Fibroblast of skin of abdomen (primary cell): ENCODE measurements at places on chromosomes 4 and X.

DNA sequence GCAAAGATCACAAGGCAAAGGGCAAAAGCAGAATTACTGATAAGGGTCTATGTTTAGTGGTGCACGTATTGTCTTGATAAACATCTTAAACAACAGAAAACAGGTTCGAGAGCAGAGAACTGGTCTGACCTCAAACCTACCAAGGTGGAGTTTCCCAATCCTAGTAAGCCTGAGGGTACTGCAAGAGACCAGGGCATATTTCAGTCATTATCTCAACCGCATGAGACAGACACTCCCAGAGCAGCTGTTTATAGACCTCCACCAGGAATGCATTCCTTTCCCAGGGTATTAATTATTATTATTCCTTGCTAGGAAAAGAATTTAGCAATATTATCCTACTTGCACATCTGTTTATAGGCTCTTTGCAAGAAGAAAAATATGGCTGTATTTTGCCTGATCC lies 51.5 kb downstream of the NPNT start:
- no peak for DNase-seq

DNA sequence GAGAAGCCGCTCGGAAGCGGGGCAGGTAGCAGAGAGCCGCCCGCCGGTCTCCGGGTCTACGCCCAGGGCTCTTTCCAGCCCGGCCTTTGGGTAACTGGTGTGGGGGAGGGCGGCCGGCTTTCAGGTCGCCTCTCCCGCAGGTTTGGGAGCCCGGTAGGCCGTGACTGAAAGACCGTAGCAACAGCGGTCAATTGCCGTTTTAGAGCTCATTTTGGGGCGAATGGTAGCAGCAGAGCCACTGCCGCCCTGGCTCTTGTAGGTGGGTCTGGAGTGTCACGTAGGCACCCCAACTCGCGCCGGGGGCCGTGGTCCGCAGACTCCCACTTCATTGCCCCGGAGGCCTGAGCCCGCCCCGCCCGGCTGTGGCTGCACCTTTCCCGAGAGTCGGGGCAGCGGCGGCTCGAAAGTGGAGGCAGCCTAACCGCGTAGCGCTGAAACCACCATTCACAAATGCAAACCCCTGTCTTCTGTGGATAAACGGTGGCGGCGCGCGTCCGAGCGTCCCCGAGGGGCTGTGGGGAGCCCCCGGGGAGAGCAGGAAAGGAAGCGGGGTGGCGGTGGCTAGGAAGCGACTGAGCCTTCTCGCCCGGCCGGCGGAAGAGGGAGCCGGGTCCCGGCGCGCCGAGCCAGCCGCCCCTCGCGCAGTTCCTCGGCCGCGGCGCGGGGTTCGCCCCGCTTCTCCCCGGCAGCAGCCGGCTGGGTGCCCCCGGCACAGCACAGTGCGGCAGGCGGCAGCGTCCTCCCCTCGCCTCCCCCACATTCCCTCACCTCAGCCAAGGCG lies 2185.1 kb upstream of the TENM3 start:
- DNase-seq: peak; percentile 9

DNA sequence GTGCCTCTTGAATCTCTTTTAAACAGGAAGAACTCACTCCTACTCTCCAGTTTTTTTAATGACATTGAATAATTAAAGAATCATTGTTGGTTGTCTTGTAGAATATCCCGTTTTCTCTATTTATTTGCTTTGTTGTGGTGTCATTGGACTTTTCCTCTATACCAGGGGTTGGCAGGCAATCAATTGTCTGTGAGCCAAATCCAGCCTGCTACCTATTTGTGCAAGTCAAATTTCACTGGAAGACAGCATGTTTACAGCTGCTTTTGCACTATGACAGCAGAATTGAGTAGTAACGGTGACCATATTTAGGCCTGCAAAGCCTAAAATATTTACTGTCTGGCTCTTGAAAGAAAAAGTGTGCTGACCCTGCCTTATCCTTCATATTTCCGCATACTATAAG lies 34.8 kb downstream of the POLA1 start:
- no peak for DNase-seq

GRCh38 chrX:150870487-150871340 lies 27.8 kb downstream of the CD99L2 start:
- DNase-seq: no peak

GRCh38 chrX:123272630-123273029 lies 88.6 kb downstream of the GRIA3 start:
- DNase-seq: no peak

GRCh38 chr4:89109841-89110540 lies 1.3 kb upstream of the TIGD2 start:
- DNase-seq: no peak

- DNase-seq: no peak
These were observed 461.4 kb downstream of the NAF1 start for GRCh38 chr4:162705130-162705803.

DNA sequence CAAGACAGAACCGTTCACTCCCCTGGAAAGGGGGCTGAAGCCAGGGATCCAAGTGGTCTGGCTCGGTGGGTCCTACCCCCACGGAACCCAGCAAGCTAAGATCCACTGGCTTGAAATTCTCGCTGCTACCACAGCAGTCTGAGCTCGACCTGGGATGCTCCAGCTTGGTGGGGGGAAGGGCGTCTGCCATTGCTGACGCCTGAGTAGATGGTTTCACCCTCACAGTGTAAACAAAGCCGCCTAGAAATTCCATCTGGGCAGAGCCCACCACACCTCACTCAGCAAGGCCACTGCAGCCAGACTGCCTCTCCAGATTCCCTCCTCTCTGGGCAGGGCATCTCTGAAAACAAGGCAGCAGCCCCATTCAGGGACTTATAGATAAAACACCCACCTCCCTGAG lies 13.4 kb upstream of the PBDC1 start:
- DNase-seq: no peak

DNA sequence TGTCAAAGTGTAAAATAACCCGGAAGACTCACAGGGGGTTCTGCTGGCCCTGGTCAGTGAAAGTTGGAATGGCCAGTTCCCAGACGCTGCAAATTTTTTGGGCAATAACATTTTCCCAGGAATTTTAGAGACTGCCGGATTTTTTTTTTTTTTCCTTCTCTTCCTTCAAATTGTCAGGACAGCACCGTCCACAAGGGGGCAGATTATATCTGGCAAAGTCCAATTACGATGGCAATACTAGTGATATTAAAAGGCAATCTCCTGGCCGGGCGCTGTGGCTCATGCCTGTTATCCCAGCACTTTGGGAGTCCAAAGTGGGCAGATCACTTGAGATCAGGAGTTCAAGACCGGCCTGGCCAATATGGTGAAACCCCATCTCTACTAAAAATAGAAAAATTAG lies 20.5 kb downstream of the SLC25A5 start:
- peak; percentile 51 for DNase-seq

- peak; percentile 23 for DNase-seq
These were observed 163.8 kb downstream of the BANK1 start for GRCh38 chr4:101954351-101954750.

- DNase-seq: no peak
These were observed 14.8 kb downstream of the DCAF8L1 start for GRCh38 chrX:27966492-27966891.

GRCh38 chr4:139802931-139803330 lies 137.3 kb downstream of the MGST2 start:
- no peak for DNase-seq
